HL-60 (cell line): ENCODE measurements at places on chromosomes 7 and 10.

DNA sequence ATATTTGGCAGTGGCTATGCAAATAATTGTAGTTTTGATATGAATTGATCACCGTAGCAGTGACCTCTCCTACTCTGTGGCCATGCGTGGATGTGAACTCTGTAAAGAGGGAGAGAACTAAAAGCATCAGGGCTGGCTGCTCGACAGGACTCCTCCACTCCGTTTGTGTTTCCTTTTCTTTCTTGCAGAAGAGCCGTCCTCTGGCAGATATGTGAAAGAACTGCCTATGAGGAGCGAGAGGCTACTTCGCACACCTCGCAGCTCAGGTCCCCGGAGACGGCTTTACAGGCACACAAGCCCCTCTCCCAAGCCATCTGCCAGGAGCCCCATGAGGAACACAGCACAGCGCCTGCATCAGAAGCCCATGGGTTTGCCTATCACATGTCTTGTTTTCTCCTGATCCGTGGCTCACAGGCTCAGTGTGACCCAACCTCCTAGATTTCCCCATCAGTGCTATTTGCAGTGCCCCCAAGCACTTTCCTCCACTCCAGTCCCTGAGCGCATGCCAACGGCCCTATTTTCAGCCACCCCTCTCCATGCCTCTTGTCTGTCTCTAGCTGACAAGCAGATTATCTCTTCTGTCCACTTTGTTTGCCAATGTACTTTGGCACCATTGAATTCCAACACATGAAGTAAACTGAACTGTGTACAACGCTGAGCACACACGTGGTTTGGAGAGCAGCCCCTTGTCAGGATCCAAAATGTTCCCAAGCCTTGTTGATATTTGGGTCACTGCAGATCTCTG is 164.3 kb upstream of the AKR1E2 start:
- DNase-seq = no peak

- no peak for DNase-seq
Observed at GRCh38 chr10:84101042-84101441, 38.3 kb upstream of the GHITM start.

GRCh38 chr10:31204090-31204489 is 114.9 kb upstream of the ZEB1 start:
- DNase-seq = no peak

DNA sequence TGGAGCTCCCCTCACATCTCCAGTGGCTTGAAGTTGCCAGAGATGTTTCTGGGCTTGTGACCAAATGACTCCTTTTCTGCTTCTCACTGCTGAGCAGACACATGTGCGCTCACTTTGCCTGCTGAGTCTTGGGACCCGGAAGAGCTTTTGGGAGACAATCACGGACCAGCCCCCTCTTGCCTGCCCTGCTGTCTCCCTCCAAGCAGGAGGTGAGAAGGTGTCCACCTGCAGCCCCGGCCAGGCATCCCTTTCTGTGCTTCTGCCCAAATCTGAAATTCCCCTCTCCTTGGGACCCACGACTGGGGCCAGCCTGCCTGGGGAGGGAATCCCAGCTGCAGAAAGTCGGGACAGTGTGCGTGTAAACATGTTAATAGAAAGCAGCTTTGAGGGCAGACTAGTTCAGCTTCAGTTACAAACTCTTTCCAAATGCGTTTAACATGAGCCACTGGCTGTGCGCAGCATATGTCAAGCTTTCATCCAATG is 31.7 kb downstream of the HTRA1 start:
- DNase-seq = no peak

DNA sequence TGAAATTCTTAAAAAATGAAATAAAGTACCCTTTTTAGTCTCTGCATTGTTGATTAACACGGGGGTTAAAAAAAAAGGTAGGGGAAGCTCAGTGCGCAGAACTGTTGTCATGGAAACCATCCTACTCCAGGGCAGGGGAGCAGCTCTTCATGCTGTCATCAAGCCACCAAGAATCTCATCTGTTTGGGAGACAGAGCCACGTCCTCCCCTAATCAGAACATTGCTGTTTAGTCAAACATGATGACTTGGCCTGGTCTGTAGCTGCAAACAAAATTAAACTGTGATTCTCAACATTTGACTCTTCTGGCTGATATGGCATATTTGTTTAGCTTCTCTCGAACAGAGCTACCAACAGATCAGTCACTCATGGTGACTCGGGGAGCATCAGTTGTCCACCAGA is 254.4 kb upstream of the KLF14 start:
- DNase-seq = no peak

GRCh38 chr10:18178854-18179483 is 38.7 kb downstream of the CACNB2 start:
- no peak for DNase-seq

GRCh38 chr7:106294334-106294733 is 9.6 kb upstream of the NAMPT start:
- DNase-seq = no peak

DNA sequence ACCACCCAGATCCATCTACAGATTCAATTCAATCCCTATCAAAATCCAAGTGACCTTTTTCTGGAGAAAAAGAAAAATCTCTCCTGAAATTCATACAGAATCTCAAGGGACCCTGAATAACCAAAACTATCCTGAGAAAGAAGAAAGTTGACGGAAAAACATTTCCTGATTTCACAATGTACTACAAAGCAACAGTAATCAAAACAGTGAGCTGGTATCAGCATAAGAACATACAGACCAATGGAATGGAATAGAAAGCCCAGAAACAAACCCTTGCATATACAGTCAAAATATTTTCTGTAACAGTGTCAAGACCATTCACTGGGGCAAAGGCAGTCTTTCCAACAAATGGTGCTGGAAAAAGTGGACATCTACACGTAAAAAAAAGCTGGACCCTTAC is 89.9 kb downstream of the JMJD1C start:
- DNase-seq = no peak

DNA sequence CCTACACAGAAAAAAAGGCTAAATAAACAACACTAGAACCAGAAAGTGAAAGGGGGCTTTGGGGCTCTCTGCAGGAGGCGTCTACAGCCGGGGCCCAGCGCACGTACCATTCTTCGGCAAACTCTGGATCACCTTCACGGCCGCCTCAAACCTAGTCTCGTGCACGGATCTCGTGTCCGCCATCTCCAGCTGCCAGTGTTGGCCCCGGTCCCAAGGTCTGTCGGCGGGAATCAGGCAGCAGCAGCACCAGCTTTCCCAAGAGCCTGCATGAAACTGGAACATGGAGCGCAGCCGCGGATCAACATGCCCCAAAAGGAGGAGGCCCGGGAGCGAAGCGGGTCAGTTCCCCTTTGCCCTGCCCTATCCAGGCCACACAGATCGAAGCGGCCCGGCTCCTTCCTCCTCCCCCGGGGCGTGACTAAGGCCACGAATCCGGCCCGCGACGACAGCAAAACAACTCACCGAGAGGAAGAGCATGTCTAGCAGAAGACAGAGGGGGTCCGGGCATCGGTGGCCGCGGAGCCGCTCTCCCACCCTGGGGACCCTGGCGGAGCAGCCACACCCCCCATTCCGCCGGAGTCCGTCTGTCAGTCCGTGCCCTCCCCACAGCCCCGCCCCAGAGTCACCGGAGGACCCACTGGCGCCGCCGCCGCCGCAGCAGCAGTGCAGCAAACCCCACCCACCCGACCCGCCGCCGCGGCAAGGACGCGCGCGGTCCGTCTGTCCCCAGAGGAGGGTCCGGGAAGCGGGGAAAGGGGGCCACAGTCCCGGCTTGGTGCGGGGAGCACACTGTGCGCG is at the start of gene ACBD5:
ACBD5 (minus strand) TSS at position 586 of the 798 bp plus-strand sequence; CDS start at position 477, 109 bp downstream.
- DNase-seq = peak; percentile 64

DNA sequence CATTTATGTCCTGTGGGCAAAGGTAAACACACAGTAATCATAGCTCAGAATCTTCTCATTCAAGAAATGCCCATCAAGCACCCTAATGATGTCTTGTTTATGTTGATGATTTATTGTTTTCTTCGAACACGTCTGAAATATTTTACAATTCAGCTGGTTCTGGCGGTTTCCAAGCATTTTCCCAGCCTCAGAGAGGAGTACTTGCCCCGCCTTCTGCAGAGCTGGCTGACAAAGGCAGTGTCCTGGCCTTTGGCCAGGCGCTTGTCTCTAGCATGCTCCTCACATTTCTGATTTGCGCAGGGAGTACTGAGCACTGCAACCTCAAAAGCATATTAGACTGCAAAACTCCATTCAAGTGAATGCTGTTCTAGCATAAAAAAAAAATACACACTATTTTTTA is 314.2 kb upstream of the GNAI1 start:
- no peak for DNase-seq
